ENCODE measurements at places on chromosomes 1 and 21.

GRCh38 chr1:246583448-246584185 is 17.4 kb downstream of the CNST start:
- no peak for DNase-seq

DNA sequence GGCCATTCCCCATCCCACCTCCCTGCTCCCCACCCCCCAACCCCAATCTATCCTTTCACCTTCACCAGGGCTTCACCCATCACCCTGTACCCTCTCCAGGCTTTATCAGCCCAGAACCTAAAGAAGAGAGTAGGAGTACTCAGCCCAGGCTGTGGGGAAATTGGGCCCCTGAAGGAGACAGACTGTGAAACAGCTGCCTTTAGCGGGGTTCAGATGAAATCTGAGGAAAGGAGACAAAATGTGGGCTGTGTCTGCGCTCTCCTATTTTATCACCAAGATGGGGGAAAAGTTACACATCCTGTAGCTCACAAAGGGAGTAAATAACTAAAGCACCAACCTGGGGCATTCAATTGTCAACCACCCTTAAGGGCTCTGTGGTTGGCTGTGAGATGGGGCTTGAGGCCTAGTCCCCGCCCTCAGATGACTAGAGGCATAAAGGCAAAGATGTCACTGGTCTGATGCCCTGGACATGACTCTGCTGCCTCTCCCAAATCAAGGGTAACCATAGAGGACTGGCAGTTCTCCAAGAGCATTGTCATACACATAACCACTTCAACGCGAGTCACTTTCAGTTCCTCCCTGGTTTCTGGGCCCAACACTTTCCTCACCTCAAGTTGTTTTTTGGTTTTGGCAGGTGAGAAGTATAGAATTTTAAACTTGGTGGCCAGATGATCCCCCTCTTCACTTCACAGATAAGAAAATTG is 30.0 kb downstream of the SLC27A3 start:
- DNase-seq, result no peak

- DNase-seq, result no peak
These were observed 13.6 kb downstream of the RHBG start for GRCh38 chr1:156382561-156382960.

DNA sequence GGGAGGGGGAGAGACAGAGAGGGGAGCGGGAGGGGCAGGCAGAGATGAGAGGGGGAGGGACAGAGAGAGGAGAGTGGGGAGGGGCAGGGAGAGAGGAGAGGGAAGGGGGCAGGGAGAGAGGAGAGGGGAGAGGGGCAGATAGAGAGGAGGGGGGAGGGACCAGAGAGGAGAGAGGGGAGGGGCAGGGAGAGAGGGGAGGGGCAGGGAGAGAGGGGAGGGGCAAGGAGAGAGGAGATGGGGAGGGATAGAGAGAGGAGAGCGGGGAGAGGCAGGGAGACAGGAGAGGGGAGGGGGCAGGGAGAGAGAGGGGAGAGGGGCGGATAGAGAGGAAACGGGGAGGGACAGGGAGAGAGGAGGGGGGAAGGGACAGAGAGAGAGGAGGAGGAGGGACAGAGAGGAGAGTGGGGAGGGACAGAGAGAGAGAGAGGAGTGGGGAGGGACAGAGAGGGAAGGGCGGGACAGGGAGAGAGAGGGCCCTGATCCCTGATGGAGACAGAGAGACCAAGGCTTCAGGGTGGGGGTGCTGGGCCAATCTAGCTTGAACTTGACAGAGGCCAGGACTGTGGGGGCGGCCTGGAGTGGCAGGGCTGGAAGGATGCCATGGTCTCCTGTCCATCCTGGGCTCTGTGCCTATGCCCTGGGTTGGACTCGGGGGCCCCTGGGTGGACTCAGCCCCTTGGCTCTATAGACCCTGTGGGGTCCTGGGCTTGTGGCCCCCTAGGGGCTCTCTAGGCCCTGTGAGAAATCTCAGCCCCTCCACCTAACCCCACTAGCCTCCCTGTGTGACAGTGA is 43.6 kb downstream of the DMRTB1 start:
- DNase-seq, result no peak

GRCh38 chr1:61568460-61569302 is 156.3 kb downstream of the TM2D1 start:
- DNase-seq, result no peak

- no peak for DNase-seq
These were observed 22.9 kb downstream of the RRP1 start for GRCh38 chr21:43812139-43812821.

DNA sequence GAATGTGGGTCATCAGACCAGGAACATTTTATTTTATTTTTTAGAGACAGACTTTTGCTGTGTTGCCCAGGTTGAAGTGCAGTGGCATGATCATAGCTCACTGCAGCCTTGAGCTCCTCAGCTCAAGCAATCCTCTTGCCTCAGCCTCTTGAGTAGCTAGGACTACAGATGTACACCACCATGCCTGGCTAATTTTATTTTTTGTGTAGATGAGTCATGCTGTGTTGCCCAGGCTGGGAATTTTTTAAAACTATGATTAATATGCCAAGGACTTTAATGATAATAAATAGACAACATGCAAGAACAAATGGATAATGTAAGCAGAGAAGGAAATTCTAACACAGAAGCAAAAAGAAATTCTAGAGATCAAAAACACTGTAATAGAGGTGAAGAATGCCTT is 142.4 kb downstream of the AK5 start:
- DNase-seq, result no peak

- no peak for DNase-seq
These were observed 13.4 kb upstream of the SPSB1 start for GRCh38 chr1:9279172-9279840.

DNA sequence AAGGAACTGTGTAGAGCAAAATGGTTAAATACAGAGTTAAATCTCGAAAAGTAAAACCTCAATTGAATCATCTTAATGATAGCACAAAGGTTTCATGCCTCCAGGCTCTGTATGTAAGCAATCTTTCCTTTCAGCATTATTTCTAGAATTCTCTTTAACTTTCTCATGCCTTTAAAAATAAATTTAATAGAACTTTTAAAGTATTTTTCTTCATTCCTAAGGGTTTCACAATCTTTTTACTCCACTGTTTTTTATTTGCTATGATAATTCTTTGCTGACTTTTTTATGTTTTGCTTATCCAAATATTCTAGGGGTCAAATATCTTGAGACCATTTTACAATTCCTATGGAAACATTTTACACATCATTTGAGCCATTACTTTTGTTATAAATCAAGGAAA is 288.0 kb downstream of the BACH1 start:
- no peak for DNase-seq

DNA sequence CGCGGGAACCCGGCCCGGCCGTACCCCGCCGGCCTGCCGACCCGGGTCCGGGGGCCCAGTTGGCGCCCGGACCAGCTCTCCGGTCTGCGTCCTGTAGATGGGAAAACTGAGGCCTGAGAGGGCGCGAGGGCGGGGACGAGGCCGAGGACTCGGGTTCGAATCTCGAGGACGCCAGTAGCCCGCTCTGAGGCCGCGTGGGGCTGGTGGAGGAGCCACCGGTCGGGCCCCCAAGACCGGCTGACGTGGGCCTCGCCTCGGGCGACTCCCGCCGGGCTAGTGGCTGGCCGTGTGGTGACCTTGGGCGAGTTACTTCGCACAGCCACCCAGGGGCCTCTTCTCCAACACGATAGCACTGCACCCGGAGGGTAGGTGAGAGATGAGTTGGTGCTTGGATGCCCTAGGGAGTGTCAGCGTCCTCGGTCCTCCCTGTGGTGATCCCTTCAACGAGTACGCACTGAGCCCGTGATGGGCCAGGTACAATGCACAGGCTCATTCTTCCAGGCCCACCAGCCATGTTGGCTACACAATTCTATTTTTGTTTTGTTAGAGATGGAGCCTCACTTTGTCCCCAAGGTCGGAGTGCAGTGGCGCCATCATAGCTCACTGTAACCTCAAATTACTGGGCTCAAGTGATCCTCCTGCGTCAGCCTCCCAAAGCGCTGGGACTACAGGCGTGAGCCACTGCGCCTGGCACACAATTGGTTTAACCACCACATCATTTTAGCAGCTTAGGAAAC is 404 bp upstream of the SCMH1 start:
- DNase-seq, result no peak

DNA sequence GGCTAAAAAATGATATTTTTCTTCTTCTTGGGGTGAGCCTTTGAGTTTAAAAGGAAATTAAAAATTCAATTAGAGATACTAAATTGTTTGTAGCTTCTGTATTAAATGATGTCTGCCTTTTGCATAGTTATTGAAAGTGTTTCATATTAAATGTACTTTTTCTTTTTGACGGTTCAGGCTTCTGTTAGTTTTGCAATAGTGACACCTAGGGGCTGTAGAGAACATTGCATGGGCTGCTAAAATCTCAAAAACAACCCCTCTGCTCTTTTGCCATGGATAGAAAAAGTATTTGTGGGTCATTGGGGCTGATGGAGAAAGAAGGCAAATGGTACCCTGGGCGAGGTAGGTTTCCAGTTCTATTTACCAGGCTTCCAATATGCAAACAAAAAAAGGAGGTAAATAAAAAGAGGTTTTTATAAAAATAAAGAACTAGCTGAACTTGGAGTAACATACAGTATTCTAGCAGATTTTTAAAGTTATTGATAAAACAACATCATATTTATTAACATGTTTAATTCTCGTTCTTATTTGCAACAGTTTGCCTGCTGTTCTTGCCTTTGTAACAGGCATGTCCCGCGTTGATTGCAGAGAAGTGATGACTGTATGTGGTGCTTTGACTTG is 115.4 kb upstream of the HOOK1 start:
- peak; percentile 55 for DNase-seq

GRCh38 chr1:212986551-212986950 is 29.1 kb downstream of the ANGEL2 start:
- DNase-seq, result no peak

DNA sequence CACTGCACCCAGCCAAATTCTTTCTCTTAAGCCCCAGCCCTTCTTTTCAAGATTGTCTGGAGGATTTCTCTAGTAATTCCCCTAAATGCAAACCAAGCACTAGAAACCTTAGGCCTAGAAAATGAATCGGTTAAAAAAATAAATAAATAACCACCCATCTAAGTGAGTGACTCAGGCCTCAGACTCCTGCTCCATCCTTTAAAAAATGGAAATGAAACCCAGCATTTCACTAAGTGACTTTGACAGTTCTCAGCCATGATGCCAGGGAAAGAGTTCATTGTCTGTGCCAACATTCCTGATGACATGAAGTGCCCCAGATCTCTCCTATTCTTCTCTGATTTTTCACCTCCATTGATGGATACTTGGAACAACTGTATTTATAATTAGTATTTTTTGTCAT is 415.2 kb upstream of the DAB1 start:
- no peak for DNase-seq

DNA sequence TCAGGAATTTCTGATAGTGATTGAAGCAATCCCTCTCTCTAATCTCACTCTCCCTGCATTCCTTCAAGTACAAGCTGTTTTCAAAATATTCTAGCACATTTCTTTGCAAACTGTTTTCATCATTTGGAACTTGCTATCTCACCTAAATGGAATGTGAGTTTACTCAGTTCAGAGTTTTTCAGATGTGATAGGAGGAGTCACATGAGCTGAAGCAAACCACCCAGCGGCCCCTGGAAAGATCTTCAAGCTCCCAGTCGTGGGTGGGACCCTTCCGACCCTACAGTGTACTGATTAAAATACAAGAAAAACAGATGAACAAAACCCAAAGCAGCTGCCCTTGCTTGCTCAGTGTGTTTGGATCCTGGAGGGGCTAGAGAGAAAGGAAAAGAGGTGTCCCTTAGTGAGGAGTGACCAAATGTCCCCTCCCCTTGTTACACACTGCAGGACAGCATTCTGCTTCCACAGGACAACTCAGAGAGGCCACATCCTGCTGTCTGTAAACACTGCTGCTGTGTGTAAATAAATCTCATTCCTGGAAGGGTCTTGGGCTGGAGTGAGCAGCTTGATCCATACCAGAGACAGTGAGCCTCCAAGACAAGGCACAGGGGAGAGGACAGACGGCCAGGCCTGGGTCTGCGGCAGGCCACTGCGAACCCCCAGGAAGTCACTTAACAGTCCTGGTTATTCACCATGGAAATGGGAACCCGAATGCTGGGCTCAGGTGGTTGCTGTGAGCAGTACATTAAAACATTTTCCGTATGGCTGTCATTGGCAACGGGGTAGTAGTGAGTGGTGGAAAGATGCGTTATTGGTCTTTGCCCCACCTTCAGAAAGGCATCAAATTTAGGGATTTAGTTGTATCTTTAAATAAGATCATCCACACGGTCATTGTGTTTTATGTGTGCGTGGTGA is 229.2 kb downstream of the RHOU start:
- DNase-seq, result no peak

- no peak for DNase-seq
These were observed 19.1 kb upstream of the NPHP4 start for GRCh38 chr1:6011161-6011945.

- DNase-seq, result no peak
These were observed 104.8 kb upstream of the GRIK1 start for GRCh38 chr21:30044447-30045064.

DNA sequence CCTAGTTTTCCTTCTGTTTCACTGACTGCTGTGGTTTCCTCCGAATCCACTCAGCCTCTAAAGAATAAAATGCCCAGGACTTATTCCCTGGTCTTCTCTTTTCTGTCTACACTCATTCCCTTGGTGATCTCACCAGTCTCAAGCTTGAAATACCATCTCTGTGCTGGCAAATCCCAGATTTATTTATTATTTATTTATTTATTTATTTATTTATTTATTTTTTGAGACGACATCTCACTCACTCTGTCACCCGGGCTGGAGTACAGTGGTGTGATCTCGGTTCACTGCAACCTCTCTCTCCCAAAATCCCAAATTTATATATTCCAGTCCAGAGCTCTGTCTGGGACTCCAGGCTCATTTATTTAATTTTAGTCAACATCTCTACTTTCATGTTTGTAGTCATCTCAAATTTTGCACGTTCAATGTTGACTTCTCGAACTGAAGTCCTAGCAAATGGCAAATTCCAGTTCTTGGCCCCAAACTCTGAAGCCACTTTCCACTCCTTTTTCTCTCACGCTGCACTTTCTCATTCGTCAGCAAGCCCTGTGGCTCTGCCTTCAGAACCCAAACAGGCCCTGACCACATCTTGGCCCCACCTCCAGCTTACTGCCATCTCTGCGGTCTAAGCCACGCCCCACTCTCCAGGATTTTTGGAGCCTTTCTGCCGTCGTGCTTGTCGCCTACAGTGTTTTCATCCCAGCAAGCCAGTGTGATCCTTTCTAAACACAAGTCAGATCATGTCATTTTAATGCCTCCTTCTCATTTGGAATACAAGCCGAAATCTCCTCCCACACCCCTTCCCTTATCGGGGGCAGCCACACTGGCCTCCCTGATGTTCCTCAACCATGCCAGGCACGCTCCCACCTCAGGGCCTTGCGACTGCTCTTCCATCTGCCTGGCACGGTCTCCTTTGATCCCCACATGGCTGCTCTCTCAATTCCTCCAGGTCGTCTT is 14.2 kb upstream of the TENT5B start:
- DNase-seq, result no peak

DNA sequence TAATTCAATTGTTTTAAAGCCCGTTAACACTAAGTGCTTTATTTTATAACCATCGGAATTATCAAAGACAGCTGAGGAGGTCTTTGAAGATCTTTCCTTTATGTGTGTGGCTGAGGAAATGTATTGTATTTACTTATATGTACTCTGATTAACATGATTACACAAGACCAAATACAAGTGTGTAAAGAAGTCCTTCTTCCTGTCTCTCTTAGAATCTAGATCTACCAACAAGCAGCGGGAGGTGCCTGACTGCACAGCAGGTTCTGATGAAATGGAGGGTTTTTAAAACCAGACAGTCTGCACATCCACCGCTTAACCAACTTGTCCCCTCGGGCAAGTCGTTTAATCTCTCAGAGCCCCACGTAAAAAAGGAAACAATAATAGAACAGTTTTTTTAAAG is 240.5 kb upstream of the MAP1LC3C start:
- no peak for DNase-seq

GRCh38 chr21:36544545-36544944 is 64.6 kb upstream of the CLDN14 start:
- no peak for DNase-seq

GRCh38 chr1:73948055-73948454 is 249.9 kb downstream of the LRRIQ3 start:
- no peak for DNase-seq

Measured in renal cortex interstitium (tissue), 15 donors.